Left ventricle myocardium inferior (tissue), 1 donor: ENCODE measurements at places on chromosomes 12 and 14. TPM values are rescaled to one million over a fixed set of nuclear protein-coding genes. Genes with fewer than 3 reads are reported as not detected.

TMBIM4 gene
- 74.5 TPM for total RNA-seq

CCDC175 gene
- total RNA-seq, result not detected

P2RX2 gene
- total RNA-seq, result not detected

GRIP1 gene
- 0.47 TPM for total RNA-seq

CCDC196 gene
- not detected for total RNA-seq

CD163 gene
- total RNA-seq, result 44.7 TPM

PNP gene
- 6.4 TPM for total RNA-seq

PAH gene
- total RNA-seq, result not detected

PLBD1 gene
- total RNA-seq, result 29.1 TPM

SNX6 gene
- total RNA-seq, result 60.4 TPM

KRT83 gene
- not detected for total RNA-seq

TTC8 gene
- total RNA-seq, result 8.9 TPM

- no peak for DNase-seq
- no peaks in the 10 kb centered on the region for H3K27me3 ChIP-seq
- no peak within 1 kb of the TSS for H3K27ac ChIP-seq
- H3K36me3 ChIP-seq, result no peaks in the 10 kb centered on the region
- H3K4me1 ChIP-seq, result peaks cover 9% of the 10 kb centered on the region
- H3K4me3 ChIP-seq, result no peak within 1 kb of the TSS
These were observed at the start of gene PTPRQ for GRCh38 chr12:80443974-80444666. PTPRQ (plus strand) TSS chr12:80444235; CDS start chr12:80444346, 111 bp downstream.

DNA sequence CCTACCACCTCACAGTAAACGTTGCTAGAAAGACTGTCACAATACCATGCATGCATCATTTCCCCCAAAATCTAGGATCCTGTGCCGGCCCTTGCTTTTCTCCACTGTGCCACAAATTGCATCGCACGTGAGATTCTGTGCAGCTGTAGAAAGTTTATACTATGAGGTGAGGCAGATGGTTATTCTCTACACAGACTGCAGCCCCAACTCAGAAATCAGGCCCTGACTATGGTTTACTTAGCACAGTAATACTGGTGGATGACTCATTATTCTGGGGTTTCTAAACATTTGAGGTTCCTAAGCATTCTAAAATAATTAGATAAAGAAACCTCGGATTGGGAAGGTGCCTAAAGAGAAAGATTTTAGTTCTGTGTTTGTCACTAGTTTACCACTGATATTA is 163.8 kb upstream of the CCDC198 start:
- no peak for DNase-seq
- H3K27ac ChIP-seq, result no peak overlapping the region
- no peaks in the 10 kb centered on the region for H3K4me1 ChIP-seq
- peaks cover 4% of the 10 kb centered on the region for H3K27me3 ChIP-seq
- no peak overlapping the region for H3K4me3 ChIP-seq

- peak overlapping the region; percentile 82 for H3K27ac ChIP-seq
- DNase-seq, result peak; percentile 50
- H3K36me3 ChIP-seq, result no peaks in the 10 kb centered on the region
These were observed 47.4 kb upstream of the SRSF5 start for GRCh38 chr14:69719501-69719951.

DNA sequence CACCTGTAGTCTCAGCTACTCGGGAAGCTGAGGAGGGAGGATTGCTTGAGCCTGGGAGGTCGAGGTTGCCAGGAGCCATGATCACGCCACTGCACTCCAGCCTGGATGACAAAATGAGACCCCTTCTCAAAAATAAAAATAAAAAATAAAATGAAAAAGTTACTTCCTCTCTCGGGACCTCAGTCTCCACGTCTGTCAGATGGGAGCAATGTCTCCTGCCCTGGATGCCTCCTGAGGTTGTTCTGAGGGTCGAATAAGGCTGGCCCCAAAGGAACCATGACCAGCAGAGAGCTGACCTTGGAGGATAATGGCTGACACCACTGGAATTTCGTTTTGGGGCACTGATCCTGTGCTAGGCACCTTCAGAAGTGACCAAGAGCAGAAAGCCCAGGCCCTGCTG is 13.6 kb upstream of the RCOR1 start:
- no peaks in the 10 kb centered on the region for H3K4me1 ChIP-seq
- no peak overlapping the region for H3K4me3 ChIP-seq
- peaks cover 38% of the 10 kb centered on the region for H3K27me3 ChIP-seq
- H3K36me3 ChIP-seq, result no peaks in the 10 kb centered on the region

GRCh38 chr12:101650346-101651117 is 46.9 kb upstream of the CHPT1 start:
- no peaks in the 10 kb centered on the region for H3K4me1 ChIP-seq
- no peak for DNase-seq
- H3K27me3 ChIP-seq, result peaks cover 13% of the 10 kb centered on the region
- no peaks in the 10 kb centered on the region for H3K36me3 ChIP-seq
- no peak overlapping the region for H3K4me3 ChIP-seq
- H3K27ac ChIP-seq, result no peak overlapping the region

DNA sequence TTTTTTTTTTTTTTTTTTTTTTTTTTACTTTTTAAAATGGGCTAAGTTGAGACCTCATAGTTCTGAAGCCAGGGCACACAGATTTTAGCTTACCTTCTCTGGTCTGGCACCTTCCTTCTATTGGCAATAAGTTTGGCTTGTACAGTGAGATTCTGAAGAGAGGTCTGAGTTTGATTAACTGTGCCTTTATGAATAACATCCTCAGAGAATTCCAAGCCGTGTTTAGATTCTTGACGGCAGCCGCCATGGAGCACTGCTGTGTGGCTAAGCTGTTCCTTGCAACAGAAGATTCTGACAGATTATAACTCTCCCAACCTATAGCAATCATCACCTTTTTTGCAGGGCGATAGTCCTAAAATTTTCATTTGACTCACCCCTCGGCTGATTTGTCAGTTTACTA is 354.9 kb upstream of the FAR2 start:
- no peaks in the 10 kb centered on the region for H3K27me3 ChIP-seq
- peaks cover 3% of the 10 kb centered on the region for H3K4me1 ChIP-seq
- no peak for DNase-seq
- no peaks in the 10 kb centered on the region for H3K36me3 ChIP-seq
- H3K27ac ChIP-seq, result peak overlapping the region; percentile 7

DNA sequence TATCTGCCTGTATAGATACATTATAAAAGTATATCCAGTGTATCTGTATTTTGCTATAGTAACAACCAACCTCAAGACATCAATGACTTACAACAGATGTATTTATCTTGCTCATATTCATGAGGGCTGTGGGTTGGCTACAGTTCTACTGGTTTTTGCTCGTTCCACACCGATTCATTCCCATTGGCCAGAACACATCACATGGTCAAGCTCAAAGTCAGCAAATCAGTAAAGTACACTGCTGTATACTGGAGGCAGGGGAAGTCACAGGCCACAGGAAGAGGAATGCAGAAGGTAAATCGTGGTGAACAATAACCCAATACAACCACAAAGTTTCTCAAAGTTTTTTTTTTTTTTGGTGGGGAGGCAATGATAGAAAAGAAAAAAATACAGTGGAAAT is 180.0 kb upstream of the CDKN3 start:
- no peak overlapping the region for H3K27ac ChIP-seq
- no peak for DNase-seq
- H3K4me3 ChIP-seq, result no peak overlapping the region
- H3K27me3 ChIP-seq, result peaks cover 70% of the 10 kb centered on the region

GRCh38 chr12:93085383-93086287 is 156.5 kb upstream of the EEA1 start:
- no peak for DNase-seq
- no peaks in the 10 kb centered on the region for H3K36me3 ChIP-seq
- H3K27me3 ChIP-seq, result no peaks in the 10 kb centered on the region
- H3K4me1 ChIP-seq, result peaks cover 7% of the 10 kb centered on the region

DNA sequence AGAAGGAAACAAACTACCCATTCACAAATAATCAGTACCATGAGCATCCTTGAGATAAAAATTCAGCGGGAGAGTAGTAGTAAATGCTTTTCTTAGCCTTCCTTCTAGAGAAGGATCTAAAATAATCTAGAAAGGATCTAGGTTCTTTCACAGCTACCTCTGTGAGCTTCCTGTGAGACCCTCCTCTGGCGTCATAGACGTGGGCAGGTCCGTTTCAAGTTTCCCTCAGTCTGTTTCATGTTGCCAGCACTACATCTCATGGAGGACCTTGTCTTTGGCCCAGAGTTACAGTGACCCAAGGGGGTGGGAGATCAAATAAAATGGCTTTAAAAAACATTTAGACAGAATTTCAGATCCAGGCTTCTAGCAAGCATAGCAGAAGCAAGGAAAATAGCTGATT is 13.6 kb downstream of the DAAM1 start:
- DNase-seq, result no peak
- H3K4me1 ChIP-seq, result peaks cover 84% of the 10 kb centered on the region
- no peaks in the 10 kb centered on the region for H3K27me3 ChIP-seq
- H3K4me3 ChIP-seq, result no peak overlapping the region

- no peak overlapping the region for H3K4me3 ChIP-seq
- no peaks in the 10 kb centered on the region for H3K4me1 ChIP-seq
- H3K27ac ChIP-seq, result no peak overlapping the region
- H3K27me3 ChIP-seq, result no peaks in the 10 kb centered on the region
These were observed 8.3 kb downstream of the CDKL1 start for GRCh38 chr14:50388256-50388931.

DNA sequence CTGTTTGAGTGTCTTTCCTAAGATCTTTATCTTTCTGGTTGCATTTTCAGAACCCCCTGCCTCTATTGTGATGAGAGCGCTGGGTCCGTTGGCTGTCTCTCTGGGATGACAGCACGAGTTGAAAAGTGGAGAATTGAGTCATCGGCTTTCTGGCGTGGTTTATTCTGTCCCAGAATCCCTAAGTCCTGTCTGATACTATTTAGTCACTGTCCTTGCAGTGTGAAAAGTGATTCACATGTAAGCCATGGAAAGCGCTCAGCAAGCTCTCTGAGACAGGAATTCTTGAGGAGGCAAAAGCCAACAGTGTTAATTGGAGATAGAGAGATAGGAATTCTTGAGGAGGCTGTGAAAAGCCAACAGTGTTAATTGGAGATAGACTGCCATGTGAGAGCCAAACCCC is 121.7 kb downstream of the CHST11 start:
- H3K4me1 ChIP-seq, result no peaks in the 10 kb centered on the region
- H3K27ac ChIP-seq, result no peak overlapping the region
- H3K4me3 ChIP-seq, result no peak overlapping the region
- no peak for DNase-seq

GRCh38 chr12:49478949-49479664 is 59.7 kb upstream of the KCNH3 start:
- H3K4me3 ChIP-seq, result no peak overlapping the region
- H3K36me3 ChIP-seq, result peaks cover 4% of the 10 kb centered on the region
- no peak overlapping the region for H3K27ac ChIP-seq
- no peak for DNase-seq
- peaks cover 11% of the 10 kb centered on the region for H3K4me1 ChIP-seq
- H3K27me3 ChIP-seq, result no peaks in the 10 kb centered on the region

DNA sequence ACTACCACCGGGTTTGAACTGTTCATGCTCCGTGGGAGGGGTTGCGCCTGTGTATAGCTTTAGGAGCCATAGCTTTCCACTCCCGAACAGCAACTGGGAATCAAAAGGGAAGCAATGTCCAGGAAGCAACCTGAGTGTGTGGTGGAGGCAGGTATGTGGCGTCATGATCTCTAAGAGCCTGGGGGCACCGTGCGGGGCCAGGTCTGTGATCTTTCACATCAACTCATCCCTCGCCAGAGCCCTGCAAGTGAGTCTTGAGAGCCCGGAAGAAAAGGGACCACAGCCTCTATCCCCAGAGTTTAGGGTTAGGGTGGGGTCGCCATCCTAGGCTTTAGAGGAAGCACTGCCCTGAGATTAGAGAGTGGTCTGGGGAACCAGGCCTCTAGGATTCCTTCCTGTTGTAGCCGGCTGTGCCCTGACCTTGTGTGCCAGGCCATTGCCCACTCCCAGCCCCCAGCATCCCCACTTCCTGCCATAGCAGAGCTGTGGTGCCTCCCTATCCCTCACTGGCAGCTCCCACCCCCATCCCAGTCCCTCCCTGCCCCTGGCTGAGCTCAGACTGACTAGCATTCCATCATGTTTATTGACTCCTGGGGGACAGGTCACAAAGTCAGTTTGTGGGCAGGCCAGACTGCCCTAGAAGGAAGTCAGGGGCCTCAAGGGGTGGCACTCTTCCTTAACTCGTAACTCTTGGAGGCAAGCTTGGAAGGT is 745 bp upstream of the ADCY4 start:
- peak overlapping the region; percentile 78 for H3K4me3 ChIP-seq
- H3K27me3 ChIP-seq, result peaks cover 81% of the 10 kb centered on the region
- peaks cover 5% of the 10 kb centered on the region for H3K36me3 ChIP-seq
- no peak for DNase-seq
- peaks cover 65% of the 10 kb centered on the region for H3K4me1 ChIP-seq
- peak overlapping the region; percentile 95 for H3K27ac ChIP-seq

- no peaks in the 10 kb centered on the region for H3K36me3 ChIP-seq
- DNase-seq, result no peak
- peaks cover 75% of the 10 kb centered on the region for H3K27me3 ChIP-seq
- H3K27ac ChIP-seq, result no peak overlapping the region
- H3K4me3 ChIP-seq, result no peak overlapping the region
These were observed 5.2 kb downstream of the MMP17 start for GRCh38 chr12:131833288-131833895.

GRCh38 chr14:92514844-92515514 is 1.4 kb downstream of the RIN3 start:
- H3K27me3 ChIP-seq, result no peaks in the 10 kb centered on the region
- no peaks in the 10 kb centered on the region for H3K36me3 ChIP-seq
- no peak for DNase-seq
- H3K27ac ChIP-seq, result peak overlapping the region; percentile 94

GRCh38 chr12:68043435-68043834 is 54.2 kb downstream of the IFNG-AS1 start:
- H3K36me3 ChIP-seq, result no peaks in the 10 kb centered on the region
- H3K27ac ChIP-seq, result no peak overlapping the region
- H3K4me3 ChIP-seq, result no peak overlapping the region
- no peak for DNase-seq
- H3K27me3 ChIP-seq, result no peaks in the 10 kb centered on the region

- no peaks in the 10 kb centered on the region for H3K27me3 ChIP-seq
- DNase-seq, result peak; percentile 56
- peak overlapping the region; percentile 76 for H3K27ac ChIP-seq
- H3K4me3 ChIP-seq, result no peak overlapping the region
- no peaks in the 10 kb centered on the region for H3K36me3 ChIP-seq
These were observed 15.6 kb downstream of the TRMT61A start for GRCh38 chr14:103544388-103545218.

- peaks cover 60% of the 10 kb centered on the region for H3K27me3 ChIP-seq
- H3K27ac ChIP-seq, result no peak overlapping the region
- no peaks in the 10 kb centered on the region for H3K4me1 ChIP-seq
- no peak overlapping the region for H3K4me3 ChIP-seq
- no peak for DNase-seq
These were observed 33.2 kb upstream of the SFSWAP start for GRCh38 chr12:131677699-131678098.

DNA sequence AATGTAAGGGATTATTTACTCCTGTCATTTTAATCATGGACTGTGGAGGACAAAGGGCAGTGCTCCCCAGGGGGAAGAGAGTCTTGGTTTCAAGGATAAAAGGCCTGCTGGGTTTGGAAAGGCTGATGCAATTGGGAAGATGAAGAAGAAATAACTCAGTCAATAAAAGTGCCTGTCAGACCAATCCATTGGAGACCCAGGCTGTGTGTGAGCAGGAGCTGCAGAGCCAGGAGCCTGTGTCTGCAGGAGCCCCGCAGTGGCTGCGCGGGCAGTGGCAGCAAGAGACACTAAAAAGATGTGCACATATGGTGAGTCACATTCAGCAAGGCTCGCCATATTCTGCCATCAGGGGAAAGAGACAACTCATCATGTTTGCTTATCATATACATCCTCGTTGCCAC is 90.4 kb downstream of the CRACR2A start:
- DNase-seq, result no peak
